Stimulated activated CD8-positive, alpha-beta memory T cell treated with anti-CD3 and anti-CD28 coated beads, Interleukin-4, amount 100 ng/mL, for 4 hours (primary cell): ENCODE measurements at places on chromosomes 4 and X.
A peak's percentile ranks its signal among the peaks of the same experiment; 100 is the strongest.

DNA sequence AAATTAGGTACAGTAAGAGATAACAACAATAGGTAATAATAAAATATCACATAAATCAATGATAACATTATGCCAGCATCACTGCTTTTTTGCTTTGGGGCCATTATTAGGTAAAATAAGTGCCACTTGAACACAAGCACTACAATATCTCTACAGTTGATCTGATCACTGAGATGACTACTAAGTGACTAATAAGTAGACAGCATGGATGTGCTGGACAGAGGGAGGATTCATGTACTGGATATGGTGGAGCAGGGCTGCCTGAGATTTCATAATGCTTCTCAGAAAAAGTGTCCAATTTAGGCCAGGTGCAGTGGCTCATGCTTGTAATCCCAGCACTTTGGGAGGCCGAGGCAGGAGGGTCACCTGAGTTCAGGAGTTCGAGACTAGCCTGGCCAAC is 137.8 kb upstream of the IL1RAPL2 start:
- DNase-seq, result no peak

- peak; percentile 66 for DNase-seq
These were observed 30.9 kb downstream of the NIPAL1 start for GRCh38 chr4:48047421-48047844.

DNA sequence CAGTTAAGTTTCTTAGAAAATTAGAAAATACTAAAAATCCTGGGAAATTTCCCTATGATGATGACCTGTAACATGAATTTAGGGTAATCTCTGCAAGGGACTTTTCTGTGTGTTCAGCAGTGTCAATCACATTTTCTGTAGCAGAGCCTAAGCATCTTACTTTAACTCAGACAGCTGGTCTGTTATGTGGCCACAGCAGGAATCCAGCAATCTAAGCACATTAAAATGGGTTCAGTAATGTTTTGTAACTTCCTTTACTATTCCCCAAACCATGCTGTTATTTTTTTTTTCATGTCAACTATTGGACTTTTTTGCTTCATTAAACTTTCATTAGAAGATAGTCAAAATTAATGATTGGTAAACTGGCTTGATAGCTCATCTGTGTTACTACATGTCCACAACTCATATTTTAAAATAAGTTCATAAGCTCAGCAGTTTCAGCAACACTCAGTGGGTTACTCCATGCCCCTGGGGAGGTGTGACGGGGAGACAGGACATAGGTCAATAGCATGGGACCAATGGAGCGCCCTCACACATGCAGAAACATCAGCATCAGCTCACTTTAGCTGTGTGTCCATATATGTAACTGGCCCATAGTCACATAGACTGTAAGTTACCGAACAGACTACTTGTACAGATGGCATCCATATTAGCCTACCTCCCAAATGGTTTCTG is 168.0 kb upstream of the PACRGL start:
- DNase-seq, result no peak

GRCh38 chr4:41877020-41877796 is 58.0 kb upstream of the TMEM33 start:
- no peak for DNase-seq

DNA sequence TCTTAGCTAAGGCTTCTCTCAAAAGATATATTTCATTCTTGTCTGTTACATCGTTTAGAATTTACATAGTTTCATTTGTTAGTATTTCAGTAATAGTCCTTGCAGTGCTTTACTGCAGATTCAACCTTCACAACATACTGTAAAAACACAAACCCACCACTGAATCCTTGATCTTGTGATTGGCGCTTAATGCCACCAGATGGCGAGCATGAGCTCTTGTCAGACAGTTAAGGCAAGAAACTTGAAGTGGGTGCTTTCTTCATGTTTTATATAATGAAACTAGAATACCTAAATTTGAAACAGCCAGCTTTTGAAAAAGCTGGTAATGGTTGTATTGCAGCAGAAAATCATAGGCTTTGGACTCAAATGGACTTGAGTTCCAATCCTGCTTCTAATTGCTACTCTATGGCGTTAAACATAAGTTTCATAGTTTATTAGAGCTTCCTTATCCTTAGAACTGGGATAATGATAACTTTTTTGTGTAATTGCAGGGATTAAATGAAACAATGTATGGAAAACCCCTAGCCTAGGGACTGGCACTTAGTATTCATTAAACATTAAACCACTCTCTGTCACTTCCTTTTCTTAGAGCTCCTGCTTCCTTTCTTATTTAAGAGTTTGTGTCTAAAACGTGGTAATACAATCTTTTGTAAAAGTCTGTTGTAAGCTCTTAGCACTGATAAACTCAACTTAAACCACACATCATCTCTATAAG is 95.1 kb downstream of the USP9X start:
- DNase-seq, result no peak

- no peak for DNase-seq
These were observed 32.9 kb downstream of the CPEB2 start for GRCh38 chr4:15035159-15035558.

GRCh38 chrX:19121898-19122640 is at the start of gene ADGRG2:
Gene ADGRG2, minus strand, starts transcription at chrX:19122468. Its CDS starts 53,634 bp downstream, at chrX:19068834.
- DNase-seq, result no peak

DNA sequence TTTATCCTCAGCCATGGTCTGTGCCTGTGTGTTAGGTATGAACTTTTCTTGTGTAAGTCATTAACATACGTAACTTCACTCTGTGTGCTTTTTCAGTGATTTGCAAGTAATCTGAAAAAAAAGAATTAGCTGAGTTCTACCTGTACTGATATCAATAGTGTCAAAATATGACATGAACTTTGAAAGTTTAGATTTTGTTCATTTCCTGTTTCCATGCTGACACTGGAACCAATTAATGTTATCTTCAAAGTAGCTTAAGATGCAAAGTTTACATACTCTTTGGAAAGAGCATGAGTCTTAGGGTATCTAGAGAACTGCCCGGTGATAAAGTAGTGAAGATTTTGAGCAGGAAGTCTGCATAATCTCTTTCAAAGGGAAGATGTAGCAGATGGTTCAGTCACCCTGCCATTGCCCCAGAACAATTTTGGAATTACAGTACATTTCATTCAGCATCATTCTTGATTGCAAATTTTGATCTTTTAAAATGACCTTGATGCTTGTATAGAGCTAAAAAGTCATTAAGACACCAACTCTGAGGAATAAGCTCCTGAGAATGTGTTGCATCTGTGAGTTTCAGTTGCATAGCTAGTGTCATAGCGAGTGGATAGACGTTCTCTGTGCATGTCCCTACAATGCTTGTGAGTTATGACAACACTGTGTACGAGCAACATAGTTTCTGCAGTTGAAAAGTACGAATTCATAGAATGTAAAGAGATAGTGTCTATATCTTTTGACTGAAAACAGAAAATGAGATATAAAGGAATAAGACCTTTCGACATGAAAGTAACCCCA is 130.5 kb downstream of the PTTG2 start:
- DNase-seq, result no peak

- DNase-seq, result no peak
These were observed 116.4 kb downstream of the PPA2 start for GRCh38 chr4:105357258-105357980.

GRCh38 chr4:90503677-90504076 is 376.5 kb downstream of the CCSER1 start:
- no peak for DNase-seq

DNA sequence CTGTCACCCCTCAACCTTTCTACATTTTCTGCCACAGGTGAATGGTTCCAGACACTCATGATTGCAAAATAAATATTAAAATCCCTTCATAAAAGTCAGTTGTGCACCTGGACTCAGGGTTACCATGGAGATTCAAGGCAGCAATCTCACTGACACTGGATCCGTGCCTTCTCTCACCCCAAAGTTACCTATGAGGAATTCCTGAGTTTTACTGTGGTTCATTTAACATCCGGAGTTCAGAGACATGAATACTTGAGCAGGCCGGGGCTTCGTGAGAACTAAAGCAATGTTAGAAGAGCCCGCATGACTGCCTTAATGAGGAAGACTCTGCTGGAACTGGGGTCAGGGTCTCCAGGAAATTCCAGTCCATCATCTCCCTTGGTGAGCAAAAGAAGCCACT is 12.5 kb upstream of the CLNK start:
- DNase-seq, result no peak

- DNase-seq, result no peak
These were observed 32.7 kb downstream of the CC2D2A start for GRCh38 chr4:15502384-15502783.

- no peak for DNase-seq
These were observed 87.3 kb downstream of the SCD5 start for GRCh38 chr4:82711158-82711785.

DNA sequence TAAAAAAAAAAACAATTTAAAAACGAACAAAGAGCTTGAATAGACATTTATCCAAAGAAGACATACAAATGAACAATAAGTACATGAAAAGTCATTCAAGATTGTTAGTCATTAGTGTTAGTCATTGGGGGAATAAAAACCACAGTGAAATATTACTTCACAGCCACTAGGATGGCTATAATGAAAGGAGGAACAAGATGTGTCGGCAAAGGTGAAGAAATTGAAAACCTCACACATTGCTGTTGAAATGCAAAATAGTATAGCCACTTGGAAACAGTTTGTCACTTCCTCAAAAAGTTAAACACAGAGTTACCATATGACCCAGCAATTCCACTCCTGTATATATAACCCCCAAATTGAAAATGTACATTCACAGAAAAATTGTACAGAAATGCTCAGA is 45.2 kb upstream of the SLC39A8 start:
- DNase-seq, result no peak

GRCh38 chr4:144336633-144337032 is 196.1 kb upstream of the GYPA start:
- DNase-seq, result no peak

DNA sequence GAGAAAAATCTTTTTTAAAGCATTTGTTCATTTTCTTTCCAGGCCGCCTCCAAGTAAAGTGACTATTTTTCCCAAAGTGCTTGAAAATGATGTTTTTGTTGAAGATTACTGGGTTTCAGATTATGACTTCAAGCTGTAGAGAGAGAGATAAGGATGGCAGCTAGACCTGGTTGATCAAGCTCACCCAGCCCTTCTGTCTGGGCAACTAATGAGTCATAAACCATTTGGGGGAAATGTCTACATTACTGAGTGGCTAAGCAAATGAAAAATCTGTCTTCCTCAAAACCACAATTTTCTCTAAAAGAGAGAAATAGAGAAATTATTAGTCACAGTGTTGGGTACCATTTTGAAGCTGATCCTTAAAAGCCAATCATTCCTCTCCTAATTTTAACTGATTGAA is 355.4 kb upstream of the CPEB2 start:
- no peak for DNase-seq

DNA sequence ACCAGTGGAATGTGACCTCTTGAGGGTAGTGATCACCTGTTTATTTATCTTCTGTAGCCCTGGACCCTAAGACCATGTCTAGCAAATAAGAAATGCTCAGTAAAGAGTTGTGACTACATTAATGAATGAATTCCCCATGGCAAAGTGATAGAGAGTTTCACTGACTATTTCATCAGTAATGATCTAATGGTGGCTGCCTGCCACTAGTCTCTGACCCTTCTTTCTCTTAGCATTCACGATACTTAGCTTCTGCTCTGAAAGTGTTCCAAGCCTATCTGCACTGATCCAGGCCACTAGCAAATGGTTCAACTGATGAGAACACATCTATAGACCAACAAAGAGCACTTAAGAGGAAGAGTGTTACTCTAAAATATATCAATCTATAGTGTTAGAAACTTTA is 50.0 kb upstream of the RASGEF1B start:
- no peak for DNase-seq

GRCh38 chr4:185846505-185847150 is 34.6 kb upstream of the SORBS2 start:
- DNase-seq, result no peak

DNA sequence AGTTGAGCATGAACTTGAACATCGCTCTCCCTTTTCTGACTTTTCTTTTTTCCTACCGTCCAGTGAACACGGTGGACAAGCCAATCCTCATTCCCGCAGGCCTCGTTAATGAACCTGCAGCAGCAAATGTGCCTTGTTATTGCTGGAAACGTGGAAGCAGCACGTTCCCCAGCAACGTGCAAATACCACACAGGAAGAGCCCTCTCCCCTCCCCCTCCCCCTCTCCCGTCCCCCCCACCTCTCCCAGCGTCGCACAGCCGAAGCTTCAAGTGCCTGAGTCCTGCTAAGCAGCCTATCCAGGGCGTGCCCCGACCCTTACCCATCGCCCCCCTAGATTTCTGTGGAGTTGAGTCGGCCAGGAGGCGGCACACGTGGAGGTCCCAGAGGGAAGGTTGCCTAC is 219.9 kb downstream of the BCOR start:
- DNase-seq, result no peak

- DNase-seq, result no peak
These were observed 17.7 kb downstream of the IL15 start for GRCh38 chr4:141654098-141654497.

DNA sequence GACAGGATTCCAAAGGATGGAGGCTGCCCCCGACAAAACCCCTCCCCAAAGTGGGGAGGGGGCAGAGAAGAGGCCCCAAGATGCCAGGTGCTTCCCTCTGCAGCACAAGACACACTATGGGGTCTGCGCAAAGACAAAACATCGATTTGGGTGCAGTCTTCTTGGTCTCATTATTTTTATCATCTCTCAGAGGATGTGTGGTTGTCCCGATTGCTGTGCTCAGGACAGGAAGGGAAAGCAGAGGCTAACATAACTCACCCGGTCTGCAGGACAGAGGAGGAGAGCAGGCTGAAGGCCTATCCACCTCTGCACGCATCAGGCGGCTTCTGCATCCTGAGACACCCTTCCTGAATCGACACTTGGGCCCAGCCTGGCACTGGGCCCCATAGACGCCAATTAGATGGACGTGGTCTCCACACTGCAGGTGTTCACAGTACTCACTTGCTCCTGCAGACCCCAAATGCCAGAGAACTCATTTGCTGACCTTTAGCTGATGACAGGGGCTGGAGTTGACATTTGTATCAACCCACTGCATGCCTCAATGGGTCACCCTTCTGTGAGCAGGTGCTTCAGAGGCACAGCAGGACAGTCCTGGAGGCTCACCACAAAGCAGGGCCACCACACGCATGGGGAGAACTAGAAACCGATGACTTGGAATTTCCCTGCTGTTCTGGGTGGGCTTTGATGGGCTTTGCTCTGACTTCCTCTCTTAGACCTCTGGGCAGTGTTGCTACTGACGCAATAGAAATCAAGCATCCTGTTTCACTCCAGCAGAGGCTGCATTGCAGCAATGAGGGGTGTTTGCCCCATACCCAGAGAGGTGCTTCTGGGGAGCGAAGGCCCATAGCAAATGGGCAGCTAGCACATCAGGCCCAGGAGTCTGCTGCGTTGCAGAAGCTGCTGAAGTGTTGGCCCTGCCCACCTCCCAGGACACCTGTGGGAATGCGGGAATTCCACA is 96.3 kb upstream of the ENPP6 start:
- DNase-seq, result no peak

GRCh38 chrX:9576059-9576458 is 111.2 kb downstream of the TBL1X start:
- DNase-seq, result no peak

DNA sequence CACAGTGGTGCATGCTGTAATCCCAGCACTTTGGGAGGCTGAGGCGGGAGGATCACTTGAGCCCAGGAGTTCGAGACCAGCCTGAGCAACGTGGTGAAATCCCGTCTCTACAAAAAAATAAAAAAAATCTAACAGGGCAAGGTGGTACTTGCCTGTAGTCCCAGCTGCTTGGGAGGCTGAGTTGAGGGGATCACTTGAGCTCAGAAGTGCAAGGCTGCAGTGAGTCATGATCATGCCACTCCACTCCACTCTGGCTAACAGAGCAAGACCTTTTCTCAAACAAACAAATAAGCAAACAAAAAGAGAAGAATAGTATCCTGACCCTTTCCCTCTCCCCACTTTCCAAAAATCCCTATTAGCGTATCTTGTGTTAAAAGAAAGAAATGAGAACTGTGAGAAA is 52.7 kb downstream of the NPY1R start:
- DNase-seq, result no peak
